Mesangial cell (primary cell): ENCODE measurements at places on chromosomes 7 and 10. TPM values are rescaled to one million over a fixed set of nuclear protein-coding genes. Genes with fewer than 3 reads are reported as not detected.

Gene NXPH1
- total RNA-seq = not detected in 2 replicates

Gene GDF2
- total RNA-seq = not detected in 2 replicates

Gene C7orf57
- total RNA-seq = 0.13 and 0.16 TPM in 2 replicates

Gene ZNF467
- total RNA-seq = 0.49 and 12.8 TPM in 2 replicates

Gene GRM3
- not detected in 2 replicates for total RNA-seq

Gene MLLT10
- total RNA-seq = 16.5 and 20.2 TPM in 2 replicates

Gene GNGT1
- total RNA-seq = not detected in 2 replicates

Gene PWWP2B
- 7.0 and 18.0 TPM in 2 replicates for total RNA-seq

Gene SMKR1
- total RNA-seq = 0.13 and 0.33 TPM in 2 replicates

Gene POU6F2
- total RNA-seq = not detected in 2 replicates

Gene NME8
- total RNA-seq = not detected in 2 replicates

Gene PGAM2
- total RNA-seq = 0.25 TPM in 1 of 2 replicates, not detected in the other

Gene ASZ1
- total RNA-seq = not detected in 2 replicates

Gene MALRD1
- total RNA-seq = 0.13 TPM in 1 of 2 replicates, not detected in the other

Gene ADK
- total RNA-seq = 18.0 and 31.9 TPM in 2 replicates

Gene CYP51A1
- total RNA-seq = 53.6 and 77.9 TPM in 2 replicates

Gene NAPEPLD
- 1.5 and 2.9 TPM in 2 replicates for total RNA-seq

Gene PVRIG
- total RNA-seq = not detected in 2 replicates

Gene TRIM56
- 9.0 and 16.1 TPM in 2 replicates for total RNA-seq

Gene CACNB2
- total RNA-seq = not detected in 2 replicates

Gene STEAP4
- 0.13 TPM in 1 of 2 replicates, not detected in the other for total RNA-seq
